Myocyte (in vitro differentiated cells): ENCODE measurements at places on chromosomes 5 and 9. TPM values are rescaled to one million over a fixed set of nuclear protein-coding genes. Genes with fewer than 3 reads are reported as not detected.

Gene RICTOR
- total RNA-seq: 28.5 and 38.3 TPM in 2 replicates

Gene SLC1A3
- total RNA-seq: 11.9 and 25.3 TPM in 2 replicates

Gene LHX3
- not detected in 2 replicates for total RNA-seq

Gene ESM1
- not detected in 2 replicates for total RNA-seq

Gene CNTLN
- total RNA-seq: 6.5 and 7.4 TPM in 2 replicates

Gene FGD3
- total RNA-seq: 0.86 and 0.88 TPM in 2 replicates

Gene KIF24
- total RNA-seq: 2.0 and 2.1 TPM in 2 replicates
